Stimulated activated CD4-positive, alpha-beta T cell treated with anti-CD3 and anti-CD28 coated beads, Interleukin-4, amount 100 ng/mL, for 48 hours (primary cell): ENCODE measurements at places on chromosomes 6 and 20.

DNA sequence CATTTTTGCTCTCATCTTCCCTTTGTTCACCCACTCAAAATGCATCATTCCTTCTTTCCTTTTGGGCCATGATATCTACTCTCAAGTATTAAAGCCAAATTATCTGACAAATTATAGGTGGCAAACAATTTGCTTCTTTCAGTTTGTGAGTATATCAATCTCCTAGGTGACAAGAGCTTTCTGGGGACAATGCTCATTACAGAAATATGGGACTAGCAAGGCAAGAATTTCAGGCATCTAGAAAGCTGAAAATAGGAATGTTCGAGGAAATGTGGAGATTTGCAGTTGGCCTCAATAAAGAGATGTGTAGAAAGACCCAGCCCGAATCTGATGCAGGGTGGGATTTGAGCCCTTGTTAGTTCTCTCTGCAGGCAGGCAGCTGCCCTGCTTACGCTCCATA is 71.8 kb downstream of the ALDH8A1 start:
- DNase-seq = no peak

DNA sequence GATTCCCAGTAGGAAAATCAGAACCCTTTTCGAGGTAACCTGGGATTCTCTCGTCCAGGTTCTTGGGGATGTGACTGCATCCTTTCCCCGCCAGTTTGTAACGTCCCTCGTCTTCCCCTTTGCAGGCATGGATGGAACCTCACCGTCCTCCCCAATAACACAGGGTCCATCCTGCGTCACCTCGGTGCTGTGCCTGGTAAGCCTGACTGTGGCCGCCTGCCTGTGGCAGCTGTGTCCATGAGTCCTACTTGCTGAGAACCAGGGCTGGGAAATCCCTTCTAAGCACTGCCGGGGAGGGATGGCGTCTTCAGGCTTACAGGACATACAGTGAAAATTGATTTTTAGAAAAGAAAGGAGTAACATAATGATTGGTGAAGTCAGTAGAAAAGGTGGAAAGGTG is 155.6 kb downstream of the DTNBP1 start:
- no peak for DNase-seq

GRCh38 chr20:45745015-45745414 is 22.9 kb downstream of the SPINT4 start:
- no peak for DNase-seq

GRCh38 chr20:33568378-33568777 is 78.5 kb downstream of the CBFA2T2 start:
- DNase-seq = no peak

DNA sequence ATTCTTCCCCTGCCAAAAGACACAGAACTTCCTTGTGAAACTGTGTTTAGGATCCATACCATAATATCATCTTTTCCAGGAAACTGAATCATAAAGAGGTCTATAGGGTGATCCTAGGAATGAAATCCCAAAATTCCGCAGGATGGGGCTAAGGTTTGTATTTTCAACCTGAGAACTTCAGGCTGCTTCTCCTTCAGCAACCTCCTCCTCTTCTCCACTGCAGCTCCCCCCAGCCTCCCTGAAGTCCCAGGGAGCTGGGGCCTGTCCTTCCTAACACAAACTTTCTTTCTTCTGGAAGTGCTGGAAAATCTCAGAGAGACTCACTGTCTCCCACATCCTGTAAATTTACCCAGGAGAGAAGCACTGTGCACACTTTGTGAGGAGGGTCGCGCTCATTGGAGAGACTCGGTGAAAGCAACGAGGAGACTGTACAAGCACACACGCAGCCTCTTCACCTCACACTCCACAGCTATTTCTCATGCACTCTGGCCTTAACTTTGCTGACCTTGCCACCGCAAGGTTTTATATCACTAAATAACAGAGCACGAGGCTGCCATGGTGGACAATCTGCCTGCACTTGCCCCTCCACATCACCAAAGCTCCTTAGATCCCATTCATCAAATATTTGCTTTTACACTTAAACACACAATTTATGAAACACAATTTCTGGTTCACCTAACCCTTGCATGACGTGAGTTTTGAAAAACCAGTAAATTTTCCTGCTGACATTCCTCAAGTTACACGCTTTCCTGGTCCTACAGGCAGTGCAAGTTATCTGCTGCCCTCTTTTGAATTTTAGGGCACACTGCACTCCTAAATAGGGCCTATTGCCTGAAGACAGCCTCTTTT is 14.3 kb downstream of the ID4 start:
- no peak for DNase-seq

- no peak for DNase-seq
Observed at GRCh38 chr6:15430931-15431405, 185.1 kb downstream of the JARID2 start.

- DNase-seq = no peak
Observed at GRCh38 chr20:15100506-15101160, 763.2 kb upstream of the FLRT3 start.

GRCh38 chr6:135906542-135906941 is 55.0 kb downstream of the PDE7B start:
- DNase-seq = no peak

- DNase-seq = no peak
Observed at GRCh38 chr20:6036213-6036612, 17.6 kb downstream of the LRRN4 start.

- no peak for DNase-seq
Observed at GRCh38 chr20:33507461-33507860, 17.6 kb downstream of the CBFA2T2 start.

DNA sequence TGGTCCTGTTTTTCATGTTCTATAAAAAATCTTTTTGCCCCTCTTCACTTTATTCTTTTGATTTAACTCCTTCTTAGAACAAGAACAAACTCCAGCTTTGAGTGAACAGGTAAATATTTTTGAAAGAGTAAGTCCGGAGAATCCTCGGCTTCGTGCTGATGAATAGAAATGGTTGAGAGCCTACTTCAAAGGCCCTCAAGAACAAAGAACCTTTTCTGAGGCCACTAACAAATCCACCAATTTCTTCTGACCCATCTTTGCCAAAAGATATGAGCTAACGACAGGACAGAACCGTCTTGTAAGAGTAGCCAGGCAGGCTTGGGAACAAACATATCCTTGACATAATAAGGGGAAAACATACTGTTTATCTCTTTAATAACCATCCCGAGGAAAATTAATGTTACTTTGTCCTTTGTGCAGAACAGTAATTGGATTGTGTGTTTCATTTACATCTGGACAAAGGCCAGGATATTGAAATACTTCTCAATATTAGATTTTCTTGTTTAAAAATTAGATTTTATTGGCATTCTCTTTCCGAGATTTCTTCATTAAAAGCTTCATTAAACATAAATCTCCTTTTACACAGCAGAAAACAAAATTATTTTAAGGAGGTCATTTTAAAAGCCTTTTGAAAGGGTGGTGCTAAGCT is 52.9 kb downstream of the NOX3 start:
- DNase-seq = no peak

- no peak for DNase-seq
Observed at GRCh38 chr6:74018825-74019224, 322.8 kb downstream of the CD109 start.

DNA sequence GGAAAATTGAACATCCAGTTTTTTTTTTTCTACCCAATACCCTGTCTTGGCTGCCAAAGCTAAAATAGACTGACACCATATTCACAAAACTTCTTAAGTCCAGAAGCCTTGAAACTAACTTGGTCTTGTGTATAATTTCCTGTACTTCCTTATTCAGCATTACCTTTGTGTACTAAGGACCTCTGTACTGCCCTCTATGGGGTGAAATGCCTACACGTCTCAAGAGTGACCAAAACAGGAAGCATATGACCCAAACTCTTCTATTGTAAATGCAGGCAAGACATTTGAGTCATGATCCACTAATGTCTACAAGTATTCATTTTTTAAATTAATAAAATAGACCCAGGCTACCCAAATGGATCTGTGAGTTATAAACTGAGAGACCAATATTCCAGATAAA is 50.4 kb downstream of the HMGCLL1 start:
- no peak for DNase-seq

- DNase-seq = no peak
Observed at GRCh38 chr20:11675920-11676629, 241.6 kb upstream of the BTBD3 start.

- DNase-seq = no peak
Observed at GRCh38 chr6:36594816-36595643, 868 bp downstream of the SRSF3 start.

DNA sequence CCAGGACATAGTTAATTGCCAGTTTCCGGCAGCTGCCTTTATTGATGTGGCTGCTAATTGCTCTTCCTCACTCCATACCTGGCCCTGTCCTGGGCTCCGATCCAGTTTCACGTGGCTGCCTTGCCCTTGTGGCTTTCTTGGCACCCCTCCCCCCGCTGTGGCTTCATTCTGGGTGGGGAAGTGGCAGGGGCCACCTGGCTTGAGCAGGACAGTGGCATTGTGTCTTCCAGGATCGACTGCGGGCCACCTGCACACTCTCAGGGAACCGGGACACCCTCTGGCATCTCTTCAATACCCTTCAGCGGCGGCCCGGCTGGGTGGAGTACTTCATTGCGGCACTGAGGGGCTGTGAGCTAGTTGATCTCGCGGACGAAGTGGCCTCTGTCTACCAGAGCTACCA is 10.8 kb downstream of the MAVS start:
- DNase-seq = no peak
